ENCODE measurements at places on chromosomes 3 and 15.
A peak's percentile ranks its signal among the peaks of the same experiment; 100 is the strongest.

GRCh38 chr3:21979706-21980105 lies 228.7 kb upstream of the ZNF385D start:
- peak; percentile 84 for DNase-seq

DNA sequence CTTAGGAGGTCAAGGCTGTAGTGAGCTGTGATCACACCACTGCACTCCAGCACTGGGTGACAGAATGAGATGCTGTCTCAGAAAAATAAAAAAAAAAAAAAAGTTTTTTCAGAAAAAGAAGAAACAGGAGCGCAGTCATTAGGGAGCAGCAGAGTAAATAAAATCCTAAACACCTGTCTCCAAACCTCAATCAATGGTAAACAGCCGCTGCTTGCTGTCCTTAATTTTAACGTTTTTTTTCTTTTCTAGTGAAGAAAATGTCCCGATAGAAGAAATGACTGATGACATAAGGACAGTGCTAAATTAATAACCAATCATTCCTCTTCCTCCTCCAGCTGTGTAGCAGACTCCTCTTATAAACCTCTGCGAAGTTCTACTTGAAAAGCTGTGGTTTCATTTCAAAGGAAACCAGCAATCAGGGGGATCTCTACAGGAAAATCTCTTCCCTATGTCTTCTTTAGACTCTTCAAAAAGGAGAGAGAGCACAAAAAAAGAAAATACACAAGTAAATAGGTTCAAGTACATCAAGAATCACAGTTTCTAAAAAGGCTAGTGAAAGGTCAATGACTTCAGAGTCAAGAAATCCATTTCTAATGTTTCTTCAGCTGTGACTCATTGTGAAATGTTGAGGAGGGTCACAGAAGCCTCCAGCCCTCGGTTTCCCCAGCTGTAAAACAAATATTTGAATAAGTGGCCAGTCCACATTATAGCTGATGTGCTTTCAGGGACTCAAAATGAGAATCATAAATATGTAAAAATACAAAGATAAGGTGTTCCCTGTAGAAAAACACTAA lies 127.6 kb downstream of the TMCO5A start:
- DNase-seq: no peak

DNA sequence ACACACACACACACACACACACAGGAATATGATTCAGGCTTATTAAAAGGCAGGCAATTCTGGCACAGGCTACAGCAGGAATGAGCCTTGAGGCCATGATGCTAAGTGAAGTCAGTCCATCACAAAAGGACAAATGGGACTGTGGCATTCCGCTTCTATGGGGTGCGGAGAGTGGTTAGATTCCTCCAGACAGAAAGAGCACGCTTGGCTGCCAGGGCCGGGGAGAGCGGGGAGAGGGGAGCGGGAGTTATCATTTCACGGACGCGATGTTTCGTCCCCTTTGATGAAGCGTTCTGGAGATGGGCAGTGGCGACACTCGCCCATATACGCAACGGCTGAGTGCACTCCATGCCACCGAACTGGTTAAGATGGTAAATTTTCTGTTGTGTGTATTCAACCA lies 58.5 kb upstream of the FAM174B start:
- peak; percentile 50 for DNase-seq

- peak; percentile 21 for DNase-seq
These were observed 1.7 kb downstream of the P2RY13 start for GRCh38 chr3:151327571-151328198.

DNA sequence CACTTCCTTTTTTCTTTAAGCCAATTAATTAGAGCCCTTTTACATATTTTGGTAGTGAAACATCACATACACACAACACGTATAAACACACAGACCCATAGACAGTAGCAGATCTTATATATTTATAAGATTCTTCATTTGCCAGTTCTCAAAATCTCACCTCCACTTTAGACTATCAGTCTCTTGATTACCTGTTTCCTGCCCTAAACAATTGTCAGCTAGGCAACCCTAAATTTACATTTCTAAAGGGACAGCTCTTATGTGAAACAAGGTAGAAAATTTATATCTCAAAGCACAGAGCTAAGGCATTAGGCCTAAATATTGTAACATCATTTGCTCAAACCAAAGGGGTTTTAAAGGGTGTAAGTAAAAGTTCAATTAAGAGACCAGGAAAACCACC lies 28.9 kb downstream of the SETMAR start:
- DNase-seq: no peak

DNA sequence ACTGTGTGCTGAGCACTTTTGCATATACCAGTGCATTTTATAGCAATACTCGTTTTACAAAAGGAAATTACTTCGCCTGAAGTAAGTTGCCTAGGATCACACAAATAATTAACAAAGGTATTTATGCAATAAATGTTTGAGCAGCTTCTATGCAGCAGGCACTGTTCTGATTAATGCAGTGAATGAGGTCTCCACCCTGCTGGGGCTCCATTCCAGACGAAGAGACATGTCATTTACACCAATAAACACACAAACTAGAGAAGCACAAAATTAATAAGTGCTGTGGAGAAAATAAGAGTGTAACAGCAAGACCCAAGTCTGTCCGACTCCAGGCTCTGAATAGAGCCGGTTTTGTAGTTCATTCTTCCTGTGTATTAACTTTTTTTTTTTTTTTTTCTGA lies 17.5 kb downstream of the NOX5 start:
- no peak for DNase-seq

DNA sequence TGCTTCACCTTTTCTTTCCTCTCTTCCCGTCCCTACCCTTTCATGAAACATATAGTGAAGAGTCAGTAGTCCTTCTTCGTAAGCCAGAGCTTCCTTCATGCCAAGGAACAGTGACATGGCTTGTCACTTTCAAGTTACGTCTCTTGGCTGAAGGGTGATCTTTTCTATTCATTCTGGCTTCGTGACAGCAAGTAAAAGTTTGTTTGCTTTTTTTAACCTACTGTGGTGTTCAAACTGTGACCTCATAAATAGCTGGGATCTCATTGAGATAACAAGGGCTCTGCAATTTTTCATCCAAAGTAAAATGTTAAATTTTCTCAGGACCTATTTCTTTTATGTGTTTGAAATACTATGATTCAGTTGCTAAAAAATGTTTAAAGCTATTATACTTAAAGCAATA lies 10.5 kb downstream of the CDIN1 start:
- peak; percentile 83 for DNase-seq

- no peak for DNase-seq
These were observed 71.0 kb downstream of the SETD5 start for GRCh38 chr3:9468460-9468859.

DNA sequence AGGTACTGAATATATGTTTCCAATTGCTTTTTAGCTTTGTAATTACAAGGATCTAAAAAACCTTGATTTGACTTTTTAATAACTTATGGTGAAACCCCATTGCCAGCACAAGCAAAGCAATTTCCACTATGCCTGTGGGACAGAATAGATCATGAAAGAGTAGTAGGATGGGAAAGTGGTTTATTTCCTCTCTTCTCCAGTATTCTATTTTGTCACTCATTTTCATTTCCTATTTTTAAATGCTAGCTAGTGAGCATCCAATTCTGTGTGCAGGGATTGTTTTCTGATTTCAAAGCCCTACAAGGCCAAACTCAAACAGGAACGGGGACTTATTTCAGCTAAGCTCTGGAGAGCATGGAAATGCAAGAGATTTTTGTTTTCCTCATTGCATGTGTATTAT lies 132.0 kb upstream of the TGFBR2 start:
- no peak for DNase-seq

GRCh38 chr3:43014956-43015355 lies 35.8 kb downstream of the GASK1A start:
- no peak for DNase-seq

- peak; percentile 52 for DNase-seq
These were observed 166.7 kb upstream of the PRICKLE2 start for GRCh38 chr3:64392001-64392400.

- DNase-seq: no peak
These were observed 211.7 kb upstream of the MLF1 start for GRCh38 chr3:158359339-158359738.

DNA sequence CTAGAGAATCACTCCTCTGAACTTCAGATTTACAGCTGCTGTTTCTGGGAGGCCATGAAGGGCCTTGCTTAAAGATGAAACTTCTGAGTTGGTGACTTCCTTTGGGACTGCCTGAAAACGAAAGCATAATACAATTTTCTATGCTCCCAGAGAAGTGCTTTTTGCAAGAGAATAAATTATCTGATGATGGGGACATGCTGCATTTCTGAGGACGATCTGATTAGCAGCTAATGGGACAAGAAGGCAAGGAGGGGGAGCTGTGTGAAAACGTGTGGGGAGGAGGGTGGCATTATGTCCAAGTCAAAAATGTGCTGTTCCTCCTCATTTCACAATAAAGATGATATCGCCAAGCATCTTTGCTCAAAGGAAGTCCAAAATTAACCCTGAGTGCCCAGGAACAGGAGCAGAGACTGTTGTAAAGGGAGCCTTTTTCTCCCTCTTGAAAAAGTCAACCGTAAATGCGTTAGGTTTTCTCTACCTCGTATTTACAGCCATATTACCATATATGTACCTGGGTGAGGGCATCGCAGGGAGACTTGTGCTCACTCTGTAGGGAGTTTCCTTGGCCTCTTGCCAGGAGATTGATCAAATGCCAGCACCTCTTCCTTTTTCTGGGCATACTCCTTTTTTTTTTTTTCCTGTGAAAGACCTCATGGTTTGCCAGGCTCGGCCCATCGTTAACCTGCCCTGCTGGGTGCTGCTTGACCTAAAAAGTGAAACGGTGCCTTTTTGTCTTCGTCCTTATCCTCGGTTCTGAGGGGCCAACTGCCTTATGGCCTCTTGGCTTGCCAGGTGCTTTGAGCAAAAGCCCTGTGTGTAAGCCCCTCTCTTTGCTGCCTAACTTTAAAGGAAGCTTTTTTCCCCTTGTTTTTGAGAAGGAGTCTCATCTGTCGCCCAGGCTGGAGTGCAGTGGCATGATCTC lies 11.5 kb downstream of the ITPR1 start:
- no peak for DNase-seq

- no peak for DNase-seq
These were observed at the start of gene WDR49 for GRCh38 chr3:167653760-167654159. Gene WDR49 (minus strand): TSS chr3:167653942. CDS start chr3:167653425, 517 bp downstream.

GRCh38 chr3:194287977-194288706 lies 63.0 kb downstream of the CPN2 start:
- DNase-seq: no peak

DNA sequence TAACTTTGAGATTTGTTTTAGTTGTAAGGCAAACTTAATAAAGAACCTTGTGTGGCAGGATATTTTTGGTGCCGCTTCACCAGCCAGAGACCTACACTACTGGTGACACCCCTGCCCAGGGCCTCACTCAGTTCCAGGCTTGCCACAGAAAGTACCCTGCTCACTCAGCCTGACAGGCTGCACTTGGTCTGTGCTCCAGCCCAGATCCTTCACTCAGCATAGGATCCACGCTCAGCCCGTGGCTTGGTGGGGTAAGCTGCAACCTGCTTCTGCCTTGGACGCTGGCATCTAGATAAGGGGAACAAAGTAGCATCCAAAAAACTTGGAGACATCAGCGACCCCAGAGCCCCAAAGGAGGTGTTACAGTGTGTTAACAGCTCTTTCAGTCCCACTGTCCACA lies 825.5 kb downstream of the EPHA3 start:
- no peak for DNase-seq

DNA sequence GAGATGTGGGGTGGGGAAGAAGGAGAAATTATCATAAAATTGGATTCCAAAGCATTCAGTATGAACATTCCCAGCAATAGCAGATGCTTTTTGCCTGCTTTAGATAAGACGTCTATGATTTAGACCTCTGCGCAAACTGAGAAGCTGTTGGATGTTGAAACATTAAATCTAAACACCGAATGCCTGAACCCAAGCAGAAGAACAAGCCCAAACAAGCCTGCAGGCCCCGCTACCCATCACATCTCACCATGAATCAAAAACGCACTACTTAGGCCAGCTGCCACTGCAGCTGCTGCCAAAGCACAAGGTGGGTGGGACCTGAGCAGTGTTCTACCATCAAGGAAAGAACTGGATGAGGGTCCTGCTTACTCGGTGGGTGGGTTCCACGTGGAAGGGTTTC lies 24.4 kb upstream of the THBS1 start:
- no peak for DNase-seq

DNA sequence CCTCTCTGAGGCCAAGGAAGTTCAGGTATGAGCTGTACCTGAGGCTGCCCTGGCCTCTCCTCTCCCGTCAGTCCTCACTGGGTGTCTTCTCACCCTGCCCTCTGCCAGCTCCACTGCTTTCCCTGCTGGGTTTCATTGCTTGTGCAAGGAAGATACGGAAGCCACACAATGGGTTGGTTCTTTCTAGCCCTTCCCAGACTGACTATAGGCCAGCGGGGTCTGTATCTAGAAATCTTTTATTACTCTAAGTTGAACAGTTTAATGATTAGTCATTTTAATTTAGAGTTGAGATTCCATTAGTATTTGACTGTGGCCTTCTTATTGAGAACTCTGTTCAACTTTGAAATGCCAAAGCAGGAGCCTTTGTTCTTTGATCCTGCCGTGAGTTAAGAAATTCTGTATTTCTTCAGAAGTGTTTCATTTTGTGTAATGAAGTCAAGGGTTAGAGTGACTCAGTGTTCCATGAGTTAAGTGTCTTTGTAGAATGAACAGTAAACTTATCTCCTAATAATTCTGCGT lies 16.2 kb downstream of the C3orf62 start:
- DNase-seq: no peak

GRCh38 chr3:9330166-9330703 lies 32.6 kb upstream of the THUMPD3 start:
- DNase-seq: no peak

GRCh38 chr3:150147776-150148175 lies 177.1 kb upstream of the PFN2 start:
- no peak for DNase-seq

DNA sequence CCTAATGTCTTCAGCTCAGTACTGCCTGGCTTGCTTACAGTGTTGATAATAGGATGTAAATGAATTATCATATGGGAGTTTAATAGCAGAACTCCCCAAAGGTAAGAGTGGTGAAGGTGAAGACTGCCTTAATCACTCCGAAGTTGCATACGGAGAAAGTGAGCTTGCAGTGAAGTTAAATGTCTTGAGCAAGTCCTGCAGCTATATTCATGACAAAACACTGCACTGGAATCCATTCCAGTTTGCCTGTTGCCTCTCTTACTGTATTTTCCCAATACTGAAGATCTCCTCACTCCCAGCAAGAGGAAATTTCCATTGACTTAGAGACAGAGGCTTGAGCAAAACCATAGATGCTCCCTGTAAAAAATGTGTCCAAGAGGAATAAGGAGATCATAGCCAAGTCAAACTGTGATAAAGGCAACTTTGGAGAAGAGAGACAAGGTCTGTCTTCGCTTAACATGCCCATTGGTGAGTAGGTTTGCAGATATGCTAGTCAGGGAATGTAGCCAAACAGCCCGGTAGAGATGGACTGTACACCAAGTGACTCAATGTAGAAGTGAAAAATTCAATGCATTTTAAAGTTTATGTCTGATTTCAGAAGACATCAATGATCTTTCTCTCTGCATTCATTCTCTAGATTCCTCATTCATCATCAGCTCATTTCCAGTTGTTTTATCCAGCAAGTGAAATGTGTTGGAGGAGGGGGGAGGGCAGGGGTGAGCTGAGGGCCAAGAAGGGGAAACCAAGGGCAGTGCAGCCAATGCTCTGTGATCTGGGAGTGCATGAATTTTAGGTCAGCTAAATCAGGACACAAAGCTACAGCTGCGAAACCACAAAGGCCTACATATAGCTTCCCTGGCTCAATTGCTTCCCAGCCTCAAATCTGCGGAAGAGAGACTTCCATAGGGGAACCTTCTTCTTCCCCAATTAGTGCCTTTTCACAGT lies 667.1 kb upstream of the NR2F2 start:
- peak; percentile 78 for DNase-seq
